ENCODE measurements at places on chromosomes 3 and 15. TPM values are rescaled to one million over a fixed set of nuclear protein-coding genes. Genes with fewer than 3 reads are reported as not detected.

Gene BTLA
- 35.7 TPM for total RNA-seq

DNA sequence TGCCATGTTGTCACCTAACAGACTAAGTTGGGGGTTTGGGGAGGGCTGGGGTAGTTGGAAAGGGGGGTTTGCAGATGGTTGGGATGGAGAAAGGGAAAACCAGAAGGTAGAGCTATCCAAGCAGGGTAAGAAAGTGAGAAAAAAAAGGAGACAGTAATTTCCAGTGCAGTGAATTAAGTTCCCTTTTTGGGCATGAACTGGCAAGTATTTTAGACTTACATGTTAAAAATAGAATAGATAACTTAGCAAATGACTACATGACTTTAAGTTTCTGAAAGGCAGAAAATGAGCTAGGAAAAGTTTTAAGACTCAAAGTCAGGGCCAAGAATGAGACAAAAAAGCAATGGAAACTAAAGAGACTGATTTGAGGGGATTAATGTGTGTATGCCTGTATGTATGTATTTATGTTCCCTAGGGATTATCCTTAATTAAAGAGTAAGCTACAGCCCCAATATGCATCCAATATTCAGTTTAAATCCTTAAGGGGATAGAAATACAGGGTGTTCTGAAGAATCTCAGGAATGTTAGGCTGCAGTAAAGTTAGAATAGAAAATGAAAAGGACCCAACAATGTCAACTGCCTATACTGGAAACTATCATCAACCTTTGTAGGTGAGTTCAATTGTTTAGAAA lies 285.2 kb upstream of the MME start:
- DNase-seq, result no peak

Gene CD276
- 17.0 TPM for total RNA-seq

- DNase-seq, result no peak
These were observed 78.4 kb downstream of the B3GNT5 start for GRCh38 chr3:183331498-183331897.

- DNase-seq, result no peak
These were observed 258.9 kb downstream of the PDZRN3 start for GRCh38 chr3:73365756-73366397.

GRCh38 chr15:35306361-35306981 lies 221.4 kb upstream of the NANOGP8 start:
- no peak for DNase-seq

DNA sequence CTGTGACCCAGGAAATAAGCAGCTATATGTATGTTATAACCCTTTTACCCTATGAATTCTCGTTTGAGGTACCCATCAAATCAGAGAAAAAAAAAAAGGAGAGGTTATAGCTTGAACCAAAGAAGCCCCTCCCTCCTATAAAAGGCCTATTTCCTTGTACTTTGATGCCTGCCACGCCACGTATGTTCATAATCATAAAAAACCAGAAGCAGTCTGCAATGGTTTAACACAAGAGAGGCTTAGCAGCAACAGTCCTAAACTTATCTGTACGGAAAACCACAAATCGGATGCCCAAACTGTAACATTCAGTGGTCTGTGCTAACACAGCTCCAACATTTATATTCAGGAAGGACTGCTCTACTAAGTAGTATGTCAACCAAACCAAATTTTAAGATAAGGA lies 21.2 kb downstream of the CCR8 start:
- DNase-seq, result no peak
